Naive thymus-derived CD8-positive, alpha-beta T cell (primary cell): ENCODE measurements at places on chromosomes 5 and 9.
A peak's percentile ranks its signal among the peaks of the same experiment; 100 is the strongest.

- DNase-seq, result no peak
These were observed 50.9 kb downstream of the VCAN start for GRCh38 chr5:83522446-83522845.

- no peak for DNase-seq
These were observed 493.7 kb upstream of the SGCD start for GRCh38 chr5:155833287-155833686.

GRCh38 chr9:4494806-4495205 lies 4.5 kb downstream of the SLC1A1 start:
- DNase-seq, result no peak

DNA sequence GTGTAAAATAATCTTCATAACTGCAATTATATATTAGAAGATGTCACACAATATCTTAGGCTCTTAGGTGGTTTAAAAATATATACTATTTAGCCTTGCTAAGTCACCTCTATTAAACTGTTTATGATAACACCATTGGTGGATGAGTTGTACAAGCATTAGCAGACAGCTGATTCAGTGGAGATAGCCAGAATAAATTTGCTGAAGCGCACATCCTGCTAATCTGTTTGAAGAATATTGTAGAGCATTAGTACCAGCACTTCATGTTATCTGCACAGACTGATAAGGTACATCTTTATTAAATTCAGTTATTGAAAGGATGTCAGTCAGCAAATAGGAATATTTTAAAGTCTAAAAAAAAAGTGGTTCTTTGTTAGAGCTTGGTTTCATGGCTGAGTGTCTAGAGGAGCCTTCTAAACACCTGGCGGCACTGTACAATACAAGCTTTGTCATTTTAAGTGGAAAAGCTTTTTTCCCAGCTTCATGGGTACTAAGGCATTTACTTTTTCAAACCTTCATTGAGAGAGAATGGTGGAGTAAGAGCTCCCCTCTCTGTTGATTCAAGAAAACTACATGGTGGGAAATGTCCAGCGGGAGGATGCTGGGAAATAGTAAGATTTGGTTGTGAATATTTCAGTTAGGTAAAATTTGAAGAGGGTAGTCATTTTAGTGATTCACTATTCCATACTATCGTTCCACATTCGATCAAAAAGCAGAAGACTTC lies 275.1 kb downstream of the SLF1 start:
- no peak for DNase-seq

DNA sequence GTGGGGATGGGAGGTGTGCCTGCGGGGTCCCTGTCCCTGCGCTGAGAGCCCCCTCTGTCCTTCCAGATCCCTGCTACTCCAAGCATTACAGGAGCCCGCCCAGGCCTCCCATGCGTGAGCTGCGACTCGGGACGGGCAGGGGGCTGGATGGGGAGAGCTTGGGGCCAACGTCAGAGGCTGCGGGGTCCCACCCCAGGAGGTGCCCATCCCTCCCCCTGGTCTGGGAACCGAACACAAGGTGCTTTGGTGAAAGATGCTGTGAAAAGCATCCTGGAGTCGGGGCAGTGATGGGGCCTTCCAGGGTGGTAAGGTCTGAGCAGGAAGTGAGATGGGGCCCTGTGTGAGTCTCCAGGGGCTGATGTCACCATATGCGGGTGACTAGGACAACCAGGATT lies 2.7 kb downstream of the LCN9 start:
- DNase-seq, result no peak

- DNase-seq, result no peak
These were observed 138.1 kb upstream of the COL5A1 start for GRCh38 chr9:134503301-134504105.

DNA sequence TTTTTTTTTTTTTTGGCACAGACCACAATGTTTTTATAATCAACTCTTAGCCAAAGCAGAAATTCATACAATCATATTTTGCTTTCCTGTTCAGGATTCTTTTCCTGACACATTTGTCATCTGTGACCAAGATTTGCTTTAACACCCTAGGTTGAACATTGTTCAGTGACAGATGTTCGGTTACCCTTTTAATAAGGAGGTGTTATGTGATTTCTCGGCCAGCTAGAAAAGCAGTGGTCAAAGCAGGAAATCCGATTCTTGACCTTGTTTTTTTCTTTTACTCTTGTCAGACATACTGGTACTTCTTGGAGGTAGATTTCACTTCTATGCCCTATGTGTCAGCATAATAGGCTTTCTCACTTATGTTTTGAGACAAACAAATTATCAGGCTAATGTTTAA lies 335.3 kb upstream of the ACTBL2 start:
- DNase-seq, result no peak

DNA sequence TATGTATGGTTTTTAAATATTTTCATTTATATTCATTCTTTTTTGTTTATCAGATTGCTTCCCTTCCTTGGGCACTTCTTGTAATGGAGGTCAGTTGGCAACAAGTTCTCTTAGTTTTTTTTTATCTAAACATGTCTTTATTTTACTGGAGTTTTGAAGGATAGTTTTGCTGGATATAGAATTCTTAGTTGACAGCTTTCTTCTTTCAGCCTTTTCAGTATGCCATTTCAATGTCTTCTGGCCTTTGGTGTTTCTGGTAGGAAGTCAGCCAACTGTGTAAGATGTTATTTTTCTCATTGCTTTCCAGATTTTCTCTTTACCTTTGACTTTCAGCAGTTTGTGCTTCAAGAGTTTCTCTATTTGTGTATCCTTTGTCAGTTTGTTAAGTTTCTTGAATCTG lies 14.2 kb downstream of the SLC12A2 start:
- DNase-seq, result no peak

- no peak for DNase-seq
These were observed 502 bp upstream of the ENG start for GRCh38 chr9:127854960-127855359.

- DNase-seq, result peak; percentile 8
These were observed 48.0 kb upstream of the CAST start for GRCh38 chr5:96614110-96614691.

DNA sequence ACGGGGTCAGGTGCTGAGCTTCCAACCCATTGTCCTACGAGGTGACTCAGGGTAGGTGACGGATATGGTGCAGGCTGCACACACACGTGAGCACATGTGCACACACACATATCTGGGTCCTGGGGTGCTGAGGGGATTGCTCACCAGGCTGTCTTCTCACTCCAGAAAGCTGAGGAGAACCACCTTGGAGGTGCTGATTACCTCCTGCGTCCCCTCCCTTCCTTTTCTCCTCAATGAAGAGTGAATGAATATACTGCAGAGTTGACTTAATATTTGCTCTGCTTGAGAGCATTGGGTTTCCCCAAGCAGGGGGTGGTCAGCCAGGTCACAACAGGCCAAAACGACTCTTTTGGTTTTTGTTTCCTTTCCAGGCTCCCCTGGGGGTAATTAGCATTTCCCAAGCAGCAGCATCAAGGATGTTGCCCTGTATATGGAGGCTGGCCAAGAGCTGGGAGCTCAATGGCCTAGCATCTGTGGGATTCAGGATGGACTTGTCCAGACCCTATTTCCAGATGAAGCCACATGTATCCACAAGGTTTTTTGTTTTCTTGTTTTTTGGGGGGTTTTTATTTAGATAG lies 49.7 kb downstream of the PDZD2 start:
- DNase-seq, result no peak

GRCh38 chr5:179177711-179178575 lies 117.8 kb downstream of the ZNF354C start:
- no peak for DNase-seq

DNA sequence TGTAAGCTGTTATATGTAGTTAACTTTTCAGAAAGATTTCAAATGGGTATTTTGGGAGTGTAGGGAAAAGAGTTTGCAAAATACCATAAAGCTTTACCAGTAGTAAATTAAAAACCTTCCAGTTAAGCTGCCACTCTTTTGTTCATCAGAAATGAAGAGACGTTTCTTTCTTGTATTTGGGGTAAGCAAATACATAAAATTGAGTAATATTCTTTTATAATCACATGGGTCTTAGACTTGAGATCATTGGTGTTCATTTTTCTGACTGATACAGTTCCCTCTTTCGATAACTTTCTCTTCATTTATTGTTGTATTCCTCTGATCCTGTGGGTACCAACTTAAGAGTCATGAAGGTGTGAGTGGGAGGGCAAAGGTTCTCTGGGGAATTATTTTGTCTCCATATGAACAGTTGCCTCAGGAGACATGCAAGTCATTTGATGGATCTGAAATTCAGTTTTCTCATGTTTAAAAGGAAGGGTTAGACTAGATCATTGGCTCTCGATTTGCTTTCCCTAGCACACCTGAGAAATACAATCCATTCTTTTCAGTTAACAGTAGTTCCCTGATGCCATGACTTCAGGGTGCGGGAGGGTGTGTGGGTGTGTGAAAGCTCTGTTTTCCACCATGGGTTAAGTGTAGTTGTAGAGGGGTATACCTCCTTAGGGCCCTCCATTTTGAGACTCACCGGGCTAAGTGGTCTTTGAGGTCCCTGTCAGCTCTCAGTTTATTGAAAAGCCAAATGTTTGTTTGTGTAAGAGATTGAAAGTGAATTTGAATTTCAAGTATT lies 47.7 kb downstream of the CNTRL start:
- DNase-seq, result no peak

DNA sequence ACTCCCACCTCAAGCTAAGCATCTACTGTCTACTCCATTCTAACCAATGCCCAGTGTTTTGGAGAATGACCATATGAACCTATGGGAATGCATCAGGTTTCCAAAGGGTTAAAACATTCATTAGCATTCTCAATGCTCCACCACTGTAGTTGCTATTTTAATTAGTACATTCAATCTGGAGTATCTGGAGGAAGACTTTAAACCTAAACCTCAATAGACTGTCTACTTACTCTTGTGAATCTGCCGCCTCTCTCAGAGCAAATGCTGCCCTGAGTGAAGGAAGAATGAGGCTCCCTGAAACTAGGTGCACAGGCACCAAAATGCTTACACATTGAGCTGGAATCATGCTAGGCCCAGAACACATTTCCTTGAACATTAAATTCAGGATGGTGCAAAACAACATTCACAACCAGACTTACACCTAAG lies 2.0 kb downstream of the ENC1 start:
- no peak for DNase-seq

- DNase-seq, result no peak
These were observed 75.2 kb upstream of the SPTLC1 start for GRCh38 chr9:92190536-92190790.
